ENCODE measurements at places on chromosomes 12 and 14. TPM values are rescaled to one million over a fixed set of nuclear protein-coding genes. Genes with fewer than 3 reads are reported as not detected.

Gene CCDC175
- total RNA-seq, result not detected

Gene PPFIBP1
- total RNA-seq, result 99.6 TPM

Gene TAS2R43
- 8.5 TPM for total RNA-seq

Gene LAG3
- total RNA-seq, result 0.49 TPM

Gene FOXN4
- 0.10 TPM for total RNA-seq

Gene RHEBL1
- total RNA-seq, result 0.69 TPM

Gene NANOG
- total RNA-seq, result not detected

Gene WNT5B
- total RNA-seq, result 22.7 TPM

Gene ABCD2
- total RNA-seq, result 2.2 TPM

Gene PLEKHD1
- total RNA-seq, result 0.20 TPM

Gene PELI2
- total RNA-seq, result 22.5 TPM

Gene SNRPF
- total RNA-seq, result 17.2 TPM

Gene RILPL1
- 7.9 TPM for total RNA-seq

Gene TRIM9
- 3.3 TPM for total RNA-seq

Gene SMCO2
- not detected for total RNA-seq

Gene ST8SIA1
- 6.0 TPM for total RNA-seq

Gene TTC5
- 17.7 TPM for total RNA-seq

Gene CEBPE
- total RNA-seq, result 1.5 TPM

Gene EXOC3L4
- total RNA-seq, result 0.30 TPM

Gene TEAD4
- total RNA-seq, result 5.2 TPM

Gene PPP1R1A
- 6.4 TPM for total RNA-seq

Gene ZNF385A
- total RNA-seq, result 10.5 TPM

Gene C12orf54
- not detected for total RNA-seq

Gene ANO2
- total RNA-seq, result 7.8 TPM

Gene ASIC1
- total RNA-seq, result 4.0 TPM

Gene ATP5F1B
- 356 TPM for total RNA-seq

Gene HCAR3
- 9.8 TPM for total RNA-seq

Gene NGB
- total RNA-seq, result not detected

Gene GLIPR1L1
- total RNA-seq, result not detected
